ENCODE measurements at places on chromosomes 7 and 10. TPM values are rescaled to one million over a fixed set of nuclear protein-coding genes. Genes with fewer than 3 reads are reported as not detected.

MCM10 gene
- not detected for total RNA-seq

C10orf62 gene
- total RNA-seq, result not detected

ENO4 gene
- not detected for total RNA-seq

GRCh38 chr7:128434413-128435326 lies 21.0 kb upstream of the HILPDA start:
- ATAC-seq, result no peak

DNA sequence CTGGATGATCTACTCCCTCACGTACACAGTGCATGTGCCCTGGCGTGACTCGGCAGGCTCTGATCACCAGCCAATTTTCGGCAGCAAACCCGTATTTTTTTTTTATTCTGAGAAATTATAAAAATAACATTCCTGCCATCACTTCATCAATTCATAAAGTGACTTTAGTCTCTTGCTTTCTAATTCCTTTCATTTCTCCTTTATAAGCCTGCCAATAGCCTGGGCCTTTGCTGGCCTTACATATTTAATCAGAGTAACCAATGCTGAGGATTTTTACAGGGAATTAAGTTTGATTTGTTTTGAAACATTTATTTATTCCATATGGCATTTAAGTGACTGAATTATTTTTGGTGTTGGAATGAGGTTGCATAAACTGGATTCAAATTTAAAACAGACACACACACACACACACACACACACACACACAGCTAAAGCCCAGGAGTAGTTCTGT lies 140.8 kb downstream of the ETV1 start:
- ATAC-seq, result no peak

- ATAC-seq, result no peak
Observed at GRCh38 chr10:114680543-114681117, 22.6 kb upstream of the ABLIM1 start.

- no peak for ATAC-seq
Observed at GRCh38 chr7:134465491-134465890, 6.6 kb upstream of the AKR1B1 start.

GRCh38 chr7:137715121-137715520 lies 131.7 kb downstream of the DGKI start:
- no peak for ATAC-seq

DNA sequence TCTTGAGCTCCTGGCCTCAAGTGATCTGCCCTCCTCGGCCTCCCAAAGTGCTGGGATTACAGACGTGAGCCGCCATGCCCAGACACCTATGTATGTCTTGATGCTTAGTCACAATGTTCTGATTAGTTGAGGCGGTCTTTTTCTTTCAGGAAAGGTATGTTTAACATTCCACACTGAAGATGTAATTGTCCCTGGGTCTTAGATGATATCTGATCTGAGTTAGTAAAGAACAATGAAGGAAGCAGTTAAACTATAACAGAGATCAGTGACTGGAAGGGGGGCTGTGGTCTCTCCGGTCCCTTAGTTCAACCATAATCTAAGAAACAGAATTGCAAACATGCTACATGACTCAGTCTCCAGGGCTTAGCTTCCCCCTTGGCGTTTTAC lies 31.5 kb upstream of the SH2D4B start:
- ATAC-seq, result no peak

DNA sequence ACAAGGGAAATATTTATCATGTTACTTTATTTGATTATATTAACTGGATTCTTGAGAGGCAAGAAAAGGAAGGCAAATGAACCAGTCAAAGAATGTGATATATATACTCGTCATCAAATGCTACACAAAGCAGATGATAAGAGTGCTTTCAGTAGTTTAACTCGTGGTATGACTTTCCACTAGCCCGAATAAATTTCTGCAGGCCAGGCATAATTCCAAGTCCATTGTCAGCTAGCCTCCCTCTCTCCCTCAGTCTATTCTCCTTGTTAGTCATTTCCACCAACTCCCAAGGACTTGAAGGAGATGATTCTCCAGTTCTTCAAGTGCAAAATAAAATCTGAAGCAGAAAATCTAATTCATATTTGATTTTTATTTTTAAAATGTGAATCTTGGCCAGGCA lies 190.5 kb downstream of the GLI3 start:
- ATAC-seq, result no peak

- ATAC-seq, result no peak
Observed at GRCh38 chr10:111199587-111199986, 122.8 kb downstream of the ADRA2A start.

- peak; percentile 14 for ATAC-seq
Observed at GRCh38 chr7:27235387-27236311, 7.0 kb upstream of the EVX1 start.

DNA sequence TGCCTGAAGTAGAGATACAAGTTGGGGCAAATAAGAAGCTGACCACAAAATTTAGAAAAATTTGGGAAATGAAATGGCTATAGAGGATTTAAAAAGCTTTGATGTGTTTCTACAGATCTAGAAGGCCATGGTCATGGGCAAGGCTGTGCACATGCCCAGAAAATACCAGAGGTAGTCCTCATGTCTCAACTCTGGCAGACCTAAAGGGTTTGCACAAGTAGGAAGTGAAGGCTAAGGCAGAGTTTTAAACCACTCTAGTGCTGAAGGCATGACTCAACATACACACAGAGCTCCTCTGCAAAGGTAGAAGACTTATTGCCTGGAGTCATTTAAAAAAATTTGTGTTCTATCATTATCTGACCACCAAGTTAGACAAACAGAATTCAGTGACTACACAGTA lies 364.6 kb downstream of the CCSER2 start:
- no peak for ATAC-seq
